Forelimb muscle (tissue), 1 donor: ENCODE measurements at places on chromosomes 1 and 21. TPM values are rescaled to one million over a fixed set of nuclear protein-coding genes. Genes with fewer than 3 reads are reported as not detected.
A peak's percentile ranks its signal among the peaks of the same experiment; 100 is the strongest.

GRCh38 chr1:76029331-76029730, 45.2 kb upstream of the ST6GALNAC3 start:
- DNase-seq = no peak

GRCh38 chr1:20724364-20725188, 6.8 kb upstream of the KIF17 start:
- no peak for DNase-seq

GRCh38 chr1:162878000-162878596, 17.1 kb upstream of the CCDC190 start:
- no peak for DNase-seq

Gene GPATCH4
- 30.5 TPM for polyA plus RNA-seq

DNA sequence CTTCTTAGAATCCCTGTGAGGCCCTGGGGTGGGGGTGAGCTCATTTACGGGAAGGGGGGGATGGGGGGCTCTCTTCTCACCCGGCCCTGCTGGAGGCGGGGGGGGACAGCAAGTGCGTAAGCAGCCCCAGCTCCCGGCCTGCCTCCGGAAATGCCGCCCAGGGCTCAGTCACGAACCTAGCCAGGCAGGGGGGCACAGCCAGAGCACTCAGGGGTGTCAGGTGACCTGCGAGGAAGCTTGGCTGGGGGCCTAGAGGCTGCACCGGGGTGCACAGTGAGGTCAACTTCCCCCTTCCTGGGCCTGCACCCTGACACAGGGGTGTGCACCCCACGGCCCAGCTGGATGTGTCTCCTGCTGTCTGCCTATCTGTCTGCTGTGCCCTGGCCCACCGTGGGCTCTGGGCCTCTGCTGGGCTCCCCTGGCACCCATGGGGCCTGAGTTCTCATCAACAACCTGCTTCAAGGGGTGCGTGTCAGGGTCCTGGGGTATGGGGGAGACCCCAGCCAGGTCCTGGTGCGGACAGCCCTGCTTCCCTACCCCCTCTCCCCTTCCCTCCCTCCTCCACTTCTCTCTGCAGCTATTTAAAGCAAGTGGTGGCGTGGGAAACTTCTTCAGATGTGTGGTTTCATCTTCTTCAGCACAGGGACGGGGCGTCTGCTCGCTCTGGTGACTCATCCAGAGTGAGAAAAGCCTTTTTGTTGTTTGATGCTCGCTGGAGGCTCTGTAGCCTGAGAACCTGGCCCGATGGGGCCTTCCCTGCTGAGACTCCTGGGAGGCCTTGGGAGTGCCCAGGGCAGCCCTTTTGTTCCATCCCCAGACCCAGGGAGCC, 92.5 kb upstream of the RUNX3 start:
- no peak for DNase-seq

- DNase-seq = no peak
These were observed 43.1 kb upstream of the IGSF21 start for GRCh38 chr1:18064534-18064933.

GRCh38 chr1:53313556-53313955, 14.3 kb downstream of the LRP8 start:
- DNase-seq = no peak

- no peak for DNase-seq
These were observed 9.8 kb upstream of the SSX2IP start for GRCh38 chr1:84700070-84700469.

Gene TFF2
- polyA plus RNA-seq = not detected

- no peak for DNase-seq
These were observed 12.1 kb downstream of the BSND start for GRCh38 chr1:55010887-55011217.

Gene NAXE
- polyA plus RNA-seq = 26.2 TPM

Gene LYSMD1
- polyA plus RNA-seq = 12.2 TPM

GRCh38 chr21:35026617-35027562, 22.2 kb downstream of the RUNX1 start:
- no peak for DNase-seq

DNA sequence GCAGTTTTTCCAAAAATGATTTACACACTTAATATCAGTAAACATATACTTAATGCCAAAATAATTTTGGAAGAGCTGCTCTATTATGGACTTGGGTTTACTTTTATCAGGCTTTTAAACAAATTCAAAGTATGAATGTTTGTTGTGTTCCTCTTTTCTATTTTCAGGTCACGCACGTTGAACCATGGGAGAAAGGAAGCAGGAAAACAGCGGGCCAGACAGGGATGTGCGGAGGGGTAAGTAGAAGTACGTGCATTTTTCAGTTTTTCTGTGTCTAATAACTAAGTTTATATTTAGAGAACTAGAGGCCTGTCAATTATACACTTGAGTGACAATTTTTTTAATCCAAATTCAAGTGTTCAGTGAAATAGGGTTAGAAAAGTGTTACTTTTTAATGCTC, 3.4 kb downstream of the PRPF38B start:
- no peak for DNase-seq

DNA sequence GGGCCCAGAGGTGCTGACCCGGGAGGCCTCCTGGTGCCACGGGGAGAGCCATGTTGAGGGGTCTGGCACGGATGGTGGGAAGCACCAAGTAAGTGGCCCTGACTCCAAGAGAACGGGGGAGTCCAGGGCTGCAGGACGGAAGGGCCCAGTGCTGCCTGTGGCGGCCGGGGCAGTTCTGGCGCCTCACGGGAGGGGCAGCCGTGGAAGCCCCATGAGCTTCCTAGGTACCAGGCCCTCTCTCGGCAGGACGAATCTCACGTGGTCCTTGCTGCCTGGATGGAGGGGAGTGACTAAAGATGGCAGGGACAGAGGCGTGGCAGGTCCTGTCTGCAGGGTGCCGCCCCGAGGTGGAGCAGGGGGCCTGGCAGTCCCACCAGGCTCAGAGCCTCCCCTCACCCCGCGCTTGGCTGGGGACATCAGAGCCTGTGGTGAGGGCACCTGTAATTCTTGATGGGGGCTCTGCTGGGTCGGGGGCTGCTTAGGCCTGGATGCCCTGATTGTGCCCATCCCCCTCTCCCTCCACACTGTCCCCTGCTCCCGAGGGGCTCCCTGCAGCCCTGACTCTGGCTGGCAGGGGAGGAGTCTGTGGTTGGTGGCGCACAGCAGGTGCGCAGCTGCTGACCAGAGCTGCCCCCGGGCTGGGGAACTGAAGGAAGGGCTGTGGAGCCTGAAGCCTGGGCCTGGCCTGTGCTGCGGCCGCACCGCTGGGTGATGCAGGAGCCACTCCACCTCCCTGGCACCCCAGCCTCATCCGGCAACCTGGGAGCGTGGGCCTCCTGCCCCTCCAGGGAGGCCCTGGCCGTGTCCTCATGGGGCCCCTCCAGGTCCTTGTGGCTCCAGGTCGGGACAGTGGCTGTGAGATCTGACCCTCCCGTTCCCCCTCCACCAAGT, 31.4 kb downstream of the POFUT2 start:
- no peak for DNase-seq

DNA sequence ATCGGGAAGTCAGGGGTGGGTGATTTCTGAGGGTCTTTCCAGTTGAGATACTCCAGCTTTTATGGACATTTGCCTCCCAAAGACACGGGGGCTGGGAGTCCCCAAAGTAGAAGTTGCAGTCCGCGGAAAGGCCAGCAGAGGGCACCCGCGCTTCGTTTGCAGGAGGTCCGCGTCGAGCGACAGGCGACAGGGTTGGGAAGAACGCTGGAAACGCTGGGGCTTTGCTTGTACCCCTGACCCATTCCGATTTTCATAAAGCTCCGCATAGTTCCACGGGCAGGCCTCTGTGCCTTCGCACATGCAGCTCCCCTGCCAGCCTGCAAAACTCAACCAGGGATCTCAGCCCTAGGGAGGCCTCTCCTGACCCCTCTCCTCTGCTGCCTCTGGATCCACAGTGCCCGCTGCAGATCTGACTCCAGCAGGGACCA, 44.2 kb upstream of the LAPTM5 start:
- no peak for DNase-seq

GRCh38 chr1:185533596-185533995, 200.6 kb upstream of the HMCN1 start:
- no peak for DNase-seq

Gene TNFAIP8L2
- 1.7 TPM for polyA plus RNA-seq

Gene C1orf94
- polyA plus RNA-seq = 0.06 TPM

Gene CD46
- 78.8 TPM for polyA plus RNA-seq

GRCh38 chr1:54697896-54698295, 17.8 kb upstream of the TTC4 start:
- no peak for DNase-seq

DNA sequence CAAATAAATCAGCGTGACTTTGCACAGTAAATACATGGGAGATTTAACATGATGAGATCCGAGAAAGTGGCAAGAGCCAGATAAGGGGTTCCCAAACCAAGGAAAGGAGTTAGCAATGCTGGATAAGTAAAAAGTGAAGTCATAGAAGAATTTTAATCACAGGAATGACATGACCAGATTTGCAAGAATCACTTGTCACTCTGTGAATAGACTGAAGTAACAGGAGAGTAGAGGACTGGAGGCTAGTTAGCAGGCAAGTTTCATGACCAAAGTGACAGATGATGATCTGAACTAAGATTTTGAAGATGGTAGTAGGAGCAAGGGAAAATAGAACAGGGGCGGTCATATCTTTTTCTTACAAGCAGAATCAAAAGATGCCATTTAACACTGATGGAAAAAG, 8.4 kb downstream of the CFH start:
- DNase-seq = no peak

DNA sequence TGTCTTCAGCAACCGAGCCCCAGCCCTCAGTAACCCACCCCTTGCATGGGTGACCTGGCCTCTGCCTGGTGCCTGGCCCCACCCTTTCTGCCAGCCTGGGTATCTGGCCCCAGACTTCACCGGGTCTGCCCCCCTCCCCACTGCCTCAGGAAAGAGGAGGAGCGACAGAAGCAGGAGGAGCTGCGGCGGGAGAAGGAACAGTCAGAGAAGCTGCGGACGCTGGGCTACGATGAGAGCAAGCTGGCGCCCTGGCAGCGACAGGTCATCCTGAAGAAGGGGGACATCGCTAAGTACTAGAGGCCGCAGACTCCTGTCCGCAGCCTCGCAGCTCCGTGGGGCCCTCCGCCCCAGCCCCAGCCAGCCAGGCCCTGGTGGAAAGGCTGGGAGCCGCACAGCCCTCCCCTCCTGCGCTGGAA, 6.1 kb downstream of the TNFRSF25 start:
- no peak for DNase-seq

Gene CCDC28B
- polyA plus RNA-seq = 57.8 TPM

- no peak for DNase-seq
These were observed 1.7 kb downstream of the TOR1AIP1 start for GRCh38 chr1:179883745-179884138.

DNA sequence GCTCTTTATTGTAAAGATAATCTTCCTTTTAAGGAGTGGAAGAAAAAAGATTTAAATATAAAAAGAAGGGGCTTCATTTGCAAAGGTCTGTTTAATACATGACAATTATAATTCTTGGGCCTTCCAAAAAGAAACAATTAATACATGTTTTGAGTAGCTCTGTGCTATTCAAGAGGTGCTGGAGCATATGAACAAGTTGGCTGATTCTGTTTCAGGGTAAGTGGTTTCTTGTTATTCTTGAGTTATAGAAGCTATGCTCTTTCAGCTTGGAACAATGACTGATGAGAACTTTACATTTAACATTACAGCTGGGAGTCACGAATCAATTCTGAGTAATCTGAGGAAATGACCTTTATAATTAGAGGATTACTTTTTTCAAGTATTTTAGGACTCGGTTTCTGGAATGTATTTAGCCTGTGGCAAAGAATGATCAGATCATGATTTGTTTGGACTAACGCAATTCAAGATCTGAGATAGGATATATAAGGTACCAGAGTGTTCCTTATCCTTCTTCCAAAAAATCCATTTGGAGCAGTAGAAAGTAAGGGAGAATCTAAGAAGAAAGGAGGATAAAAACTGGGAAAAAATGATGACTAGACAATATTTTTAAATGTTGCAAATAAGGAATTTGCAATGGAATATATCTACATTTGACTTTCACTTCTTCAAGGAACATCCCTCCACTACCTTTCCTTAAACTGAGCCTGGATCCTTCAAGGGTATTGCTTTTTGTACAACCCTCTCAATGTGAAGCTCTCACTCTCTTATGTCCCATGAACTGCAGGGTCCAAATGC, 77.1 kb upstream of the KCTD3 start:
- DNase-seq = no peak

DNA sequence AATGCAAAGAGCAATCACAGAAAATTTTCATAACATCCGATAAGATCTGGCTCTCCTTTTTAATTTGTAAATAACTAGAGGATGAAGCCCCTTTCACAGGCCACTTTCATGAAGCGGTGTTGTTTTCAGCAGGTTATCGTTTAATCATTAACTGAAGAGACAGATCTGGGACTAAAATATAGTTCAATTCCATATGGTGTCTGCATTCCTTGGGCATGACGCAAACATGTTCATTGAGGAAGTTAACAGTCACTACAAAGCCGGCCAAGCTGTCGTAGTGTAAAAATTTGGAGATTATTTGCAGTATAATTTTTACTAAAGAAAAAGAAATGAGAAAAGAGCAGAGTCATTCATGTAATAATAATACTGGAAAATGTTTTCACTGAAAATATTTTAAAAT, 565.2 kb upstream of the ADAMTS5 start:
- DNase-seq = peak; percentile 35

GRCh38 chr1:18805925-18806849, 53.3 kb downstream of the TAS1R2 start:
- no peak for DNase-seq

GRCh38 chr1:202311875-202312635, 29.7 kb downstream of the UBE2T start:
- no peak for DNase-seq

- no peak for DNase-seq
These were observed 124.0 kb upstream of the SLC45A1 start for GRCh38 chr1:8193840-8194406.

- no peak for DNase-seq
These were observed 9.2 kb downstream of the IKBKE start for GRCh38 chr1:206479183-206480125.

GRCh38 chr1:236861560-236862218, 66.6 kb downstream of the MTR start:
- no peak for DNase-seq

- no peak for DNase-seq
These were observed 155.1 kb upstream of the DNAH14 start for GRCh38 chr1:224774378-224774777.

Gene NPPB
- polyA plus RNA-seq = not detected

- no peak for DNase-seq
These were observed 1544.1 kb downstream of the PLA2G4A start for GRCh38 chr1:188372821-188373220.

DNA sequence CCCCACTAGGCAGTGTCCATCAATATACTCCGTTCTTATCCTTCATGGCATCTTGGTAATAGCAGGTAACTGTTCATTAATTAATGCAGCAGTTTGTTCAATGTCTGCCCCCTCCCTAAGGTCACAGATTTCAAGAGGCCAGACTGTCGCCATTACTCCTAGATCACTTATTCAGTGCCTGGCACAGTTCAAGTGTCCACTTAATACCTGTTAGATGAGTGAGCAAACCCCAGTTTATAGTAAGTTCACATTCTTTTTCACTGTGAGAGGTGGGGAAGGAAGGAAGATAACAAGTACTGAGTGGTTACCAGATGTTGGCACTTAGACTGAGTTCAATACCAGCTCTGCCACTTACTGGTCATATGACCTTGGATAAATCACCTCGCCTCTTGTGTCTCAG, 36.4 kb downstream of the OPRD1 start:
- no peak for DNase-seq

- no peak for DNase-seq
These were observed 34.1 kb downstream of the TRIT1 start for GRCh38 chr1:39849203-39849602.

Gene RGS13
- 0.71 TPM for polyA plus RNA-seq

Gene KCNN3
- 10.1 TPM for polyA plus RNA-seq

Gene MNDA
- polyA plus RNA-seq = 2.9 TPM

- DNase-seq = no peak
These were observed 174.0 kb downstream of the CRB1 start for GRCh38 chr1:197441999-197442414.

- no peak for DNase-seq
These were observed 37.5 kb upstream of the QSOX1 start for GRCh38 chr1:180116964-180117763.
